ENCODE measurements at places on chromosomes 6 and 20.

- no peak for DNase-seq
These were observed 28.8 kb downstream of the METTL24 start for GRCh38 chr6:110329348-110329713.

- no peak for DNase-seq
These were observed 247.6 kb downstream of the PKHD1 start for GRCh38 chr6:51839726-51840374.

DNA sequence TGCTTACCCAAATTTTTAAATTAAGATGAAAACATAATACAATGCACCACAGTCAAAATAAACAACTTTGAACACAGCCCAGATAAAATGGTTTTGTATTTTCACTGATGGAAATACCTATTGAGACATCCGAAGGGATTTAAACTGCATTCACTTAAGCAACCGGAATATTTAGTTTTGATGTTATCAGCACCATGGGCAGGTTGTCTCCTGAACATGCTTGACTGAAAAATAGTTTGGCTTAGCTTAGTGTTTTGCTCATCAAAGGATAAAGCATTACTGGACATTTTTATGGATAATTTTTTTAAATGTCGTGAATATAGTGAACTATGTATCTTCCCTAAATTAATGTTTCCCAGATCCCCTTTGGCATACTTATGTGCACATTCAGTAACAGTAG, 177.5 kb downstream of the GJA1 start:
- no peak for DNase-seq

GRCh38 chr20:51750037-51750769, 18.0 kb downstream of the ATP9A start:
- DNase-seq, result peak; percentile 100

DNA sequence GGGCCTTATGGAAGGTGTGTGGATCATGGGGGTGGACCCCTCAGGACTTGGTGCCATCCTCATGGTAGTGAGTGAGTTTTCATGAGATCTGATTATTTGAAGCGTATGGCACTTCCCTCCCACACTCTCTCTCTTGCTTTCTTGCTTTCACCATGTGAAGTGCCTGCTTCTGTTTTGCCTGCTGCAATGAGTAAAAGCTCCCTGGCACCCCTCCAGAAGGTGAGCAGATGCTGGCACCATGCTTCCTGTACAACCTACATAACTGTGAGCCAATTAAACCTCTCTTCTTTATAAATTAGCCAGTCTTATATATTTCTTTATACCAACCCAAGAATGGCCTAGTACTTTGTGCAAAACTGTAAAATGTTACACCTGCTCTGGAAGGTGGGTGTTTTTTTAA, 396.8 kb upstream of the HS3ST5 start:
- DNase-seq, result no peak

DNA sequence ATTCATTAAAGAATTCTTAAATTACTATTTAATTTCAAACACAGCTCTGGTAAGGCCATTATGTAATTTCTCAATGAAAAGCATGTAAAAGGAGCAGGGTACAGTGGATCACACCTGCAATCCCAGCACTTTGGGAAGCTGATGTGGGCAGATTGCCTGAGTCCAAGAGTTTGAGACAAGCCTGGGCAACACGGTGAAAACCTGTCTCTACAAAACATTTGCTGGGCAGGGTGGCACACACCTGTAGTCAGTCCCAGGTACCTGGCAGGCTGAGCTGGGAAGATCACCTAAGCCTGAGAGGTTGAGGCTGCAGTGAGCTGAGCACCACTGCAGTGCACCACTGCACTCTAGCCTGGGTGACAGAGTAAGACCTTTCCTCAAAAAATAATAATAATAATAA, 37.4 kb downstream of the MDN1 start:
- DNase-seq, result no peak

GRCh38 chr20:59526242-59527225, 77.8 kb upstream of the PHACTR3 start:
- DNase-seq, result no peak

GRCh38 chr6:79071547-79071946, 6.5 kb downstream of the PHIP start:
- DNase-seq, result no peak

DNA sequence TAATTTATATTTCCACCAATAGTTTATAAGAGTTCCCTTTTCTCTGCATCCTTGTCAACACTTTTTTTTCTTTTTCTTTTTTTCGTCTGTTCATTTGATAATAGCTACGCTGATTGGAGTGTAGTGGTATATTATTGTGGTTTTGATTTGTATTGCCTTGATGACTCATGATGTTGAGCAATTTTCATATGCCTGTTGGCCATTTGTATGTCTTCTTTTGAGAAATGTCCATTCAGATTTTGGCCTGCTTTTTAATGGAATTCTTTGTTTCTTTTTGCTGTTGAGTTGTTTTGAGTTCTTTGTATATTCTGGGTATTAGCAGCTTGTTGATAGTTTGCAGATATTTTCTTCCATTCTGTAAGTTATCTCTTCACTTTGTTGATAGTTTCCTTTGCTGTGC, 773.4 kb downstream of the KIF16B start:
- DNase-seq, result peak; percentile 53

DNA sequence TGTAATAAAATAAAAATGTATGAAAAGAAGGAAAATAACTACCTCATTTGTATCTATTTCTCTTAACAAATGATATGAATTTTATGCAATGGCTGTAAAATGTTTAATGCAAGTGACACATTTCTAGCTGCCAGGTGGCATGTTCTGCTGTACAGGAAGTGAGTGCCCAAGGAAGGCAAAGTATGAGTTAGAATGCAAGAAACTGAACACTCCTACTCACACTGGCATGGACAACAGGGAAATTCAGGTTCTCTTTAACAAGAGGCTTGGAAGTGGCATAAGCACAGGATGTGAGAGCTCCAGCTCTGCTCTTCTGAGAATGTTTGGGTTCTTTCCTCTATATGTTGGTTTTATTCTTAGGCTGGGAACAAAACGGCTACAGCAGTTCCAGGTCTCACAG, 20.4 kb upstream of the LAMA4 start:
- no peak for DNase-seq

DNA sequence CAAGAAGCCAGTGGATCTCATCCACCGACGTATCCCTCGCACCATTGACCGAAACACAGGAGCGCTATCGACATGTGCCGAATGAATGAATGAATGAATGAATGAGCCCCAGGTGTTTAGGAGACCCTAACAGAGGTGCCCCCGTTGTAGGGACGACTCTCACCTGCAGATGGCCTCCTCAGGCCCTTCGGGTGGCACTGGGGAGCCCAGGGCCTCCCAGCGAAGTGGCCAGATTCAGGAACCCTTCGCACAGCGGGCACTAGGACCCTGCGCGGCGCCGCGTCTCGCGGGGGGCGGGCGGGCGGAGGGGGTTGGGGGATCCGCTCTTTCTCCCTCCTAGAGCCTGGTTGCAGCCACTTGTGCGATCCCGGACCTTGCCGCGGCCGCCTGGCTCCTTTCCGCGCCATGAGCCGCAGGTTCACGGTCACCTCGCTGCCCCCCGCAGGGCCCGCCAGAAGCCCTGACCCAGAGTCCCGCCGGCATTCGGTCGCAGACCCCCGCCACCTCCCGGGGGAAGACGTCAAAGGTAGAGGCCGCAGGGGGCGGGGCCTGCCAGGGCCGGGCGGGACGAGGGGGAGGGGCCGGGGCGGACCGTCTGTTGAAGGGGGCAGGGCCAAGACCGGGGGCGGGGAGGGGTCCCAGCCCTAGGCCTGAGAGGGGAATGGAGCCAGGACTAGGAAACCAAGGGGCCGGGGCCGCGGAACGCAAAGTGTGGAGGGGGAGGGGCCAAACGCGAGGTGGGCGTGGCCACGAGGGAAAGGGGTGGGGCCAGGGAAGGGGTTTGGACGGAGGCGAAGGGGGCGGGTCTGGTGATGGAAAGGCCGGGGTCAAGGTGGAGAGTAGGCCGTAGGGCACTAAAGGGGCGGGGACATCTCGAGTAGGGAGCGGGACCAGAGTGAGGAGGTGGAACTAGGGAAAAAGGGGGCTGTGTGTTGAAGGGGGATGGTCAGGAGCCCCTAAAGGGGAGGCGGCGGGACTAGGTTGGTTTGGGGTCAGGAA, 7.4 kb upstream of the SLC12A5 start:
- DNase-seq, result no peak

- DNase-seq, result no peak
These were observed 92.4 kb downstream of the COL9A1 start for GRCh38 chr6:70210462-70210861.

DNA sequence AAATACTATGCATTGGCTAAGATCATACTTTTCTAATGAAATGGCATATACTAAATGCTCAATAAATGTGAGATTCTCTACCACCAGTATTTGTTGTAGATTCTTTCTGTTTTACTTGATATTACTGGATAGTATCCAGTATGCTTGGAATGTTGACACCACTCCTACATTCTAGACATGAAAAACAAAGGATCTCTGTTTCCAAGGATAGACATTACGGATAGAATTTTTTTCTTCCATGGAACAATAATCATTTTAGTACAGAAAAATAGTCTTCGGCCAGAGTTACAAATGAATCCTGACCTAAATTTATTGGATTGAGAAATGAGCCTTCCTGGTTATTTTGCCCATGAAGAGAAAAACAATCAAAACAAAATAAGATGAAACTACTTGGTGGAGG, 258.2 kb upstream of the NT5E start:
- DNase-seq, result no peak

GRCh38 chr20:52779125-52779524, 193.0 kb upstream of the TSHZ2 start:
- DNase-seq, result no peak

DNA sequence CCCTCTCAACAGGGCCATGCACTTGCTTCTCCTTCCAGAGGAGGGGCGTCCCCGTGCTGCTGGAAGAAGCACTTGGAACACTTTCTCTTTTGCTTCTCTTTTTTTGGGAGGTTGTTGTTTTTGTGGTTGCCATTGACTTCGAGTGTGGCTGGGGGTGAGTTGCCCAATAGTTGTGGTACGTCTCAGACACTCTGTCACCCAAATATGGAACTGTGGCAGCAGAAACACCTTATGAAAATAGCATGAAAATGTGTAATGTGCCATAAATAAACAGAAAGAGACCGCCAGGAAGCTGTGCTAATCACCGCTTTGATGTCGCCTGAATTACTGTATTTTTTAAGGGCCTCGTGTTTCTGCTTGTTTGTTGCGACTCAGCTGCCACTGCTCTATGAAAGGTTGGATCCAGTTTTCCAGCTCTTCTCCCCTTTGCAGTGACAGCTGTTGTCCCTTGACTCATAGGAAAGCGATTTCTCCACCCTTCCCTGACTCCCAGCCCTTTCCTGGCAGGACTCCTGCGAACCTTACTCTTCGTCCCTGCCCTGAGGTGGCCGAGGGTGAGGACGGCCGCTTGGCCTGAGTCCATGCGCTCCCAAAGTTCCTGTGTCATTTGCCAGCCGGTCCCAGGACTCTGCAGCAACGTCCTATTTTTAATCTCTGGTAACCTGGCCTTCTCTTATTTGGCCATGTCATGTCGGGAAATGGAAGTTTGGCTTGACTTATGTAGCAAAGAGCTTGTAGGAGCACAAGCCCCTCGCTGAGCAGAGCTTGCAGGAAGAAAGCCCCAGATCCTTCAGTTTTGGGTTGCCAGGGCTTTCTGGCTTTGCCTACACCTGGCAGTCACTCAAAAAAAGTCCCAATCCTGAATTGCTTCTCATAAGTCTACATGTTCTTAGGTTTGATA, 694.6 kb downstream of the QKI start:
- no peak for DNase-seq

DNA sequence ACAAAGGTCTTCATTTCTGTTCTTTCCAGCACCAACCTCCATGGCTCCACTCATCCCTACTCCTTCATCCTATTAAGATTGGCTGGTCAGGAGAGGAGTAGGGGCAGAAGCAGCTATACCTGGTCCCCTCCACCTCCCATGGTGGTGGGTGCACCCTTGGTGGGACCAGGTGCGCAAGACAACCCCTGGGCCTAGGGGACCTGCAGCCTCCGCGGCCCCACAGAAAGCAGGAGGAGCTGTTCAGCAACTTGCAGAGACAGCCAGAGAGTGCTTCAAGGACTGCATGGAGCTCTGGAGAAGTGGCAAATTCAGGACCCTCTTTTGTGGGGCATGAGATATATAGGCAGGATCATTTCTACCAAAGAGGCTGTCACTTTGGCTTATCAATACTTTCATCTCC, 9.8 kb downstream of the ULBP2 start:
- DNase-seq, result no peak

GRCh38 chr6:33391922-33392594, 435 bp downstream of the KIFC1 start:
- DNase-seq, result no peak

GRCh38 chr6:139474145-139475108, 100.0 kb upstream of the CITED2 start:
- no peak for DNase-seq

GRCh38 chr20:19115581-19115980, 96.9 kb upstream of the SLC24A3 start:
- DNase-seq, result no peak

GRCh38 chr6:90464507-90464906, 122.4 kb downstream of the MAP3K7 start:
- no peak for DNase-seq

DNA sequence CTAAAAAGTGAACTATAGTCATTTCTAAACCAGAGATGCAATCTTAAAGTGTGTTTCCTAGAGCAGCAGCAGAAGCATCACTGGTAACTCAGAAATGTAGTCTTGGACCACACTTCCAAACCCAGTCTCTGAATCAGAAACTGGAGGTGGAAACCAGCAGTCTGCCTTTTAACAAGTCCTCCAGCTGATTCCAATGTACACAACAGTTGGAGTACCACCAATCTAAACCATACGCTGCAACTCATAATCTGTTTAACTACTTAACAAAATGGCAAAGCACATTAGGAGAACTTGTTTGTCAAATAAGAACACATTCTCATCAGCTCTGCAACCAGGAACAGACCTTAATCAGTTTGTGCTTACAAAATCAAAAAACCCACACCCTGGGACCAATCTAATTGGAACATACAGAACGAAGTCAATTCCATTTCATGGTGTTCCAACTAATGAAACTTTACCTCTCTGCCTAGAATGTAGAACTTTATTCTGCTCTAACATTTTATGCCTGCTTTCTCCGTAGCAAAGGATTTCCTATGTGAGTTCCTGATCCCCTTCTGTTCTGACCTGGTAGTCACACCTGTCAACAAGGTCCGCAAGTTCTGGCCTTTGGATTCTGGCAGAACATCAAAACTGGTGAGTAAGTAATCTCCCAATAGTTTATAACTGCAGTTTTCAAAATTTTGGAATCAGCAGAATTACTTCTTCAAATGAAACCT, 390.4 kb downstream of the HTR1B start:
- DNase-seq, result no peak

DNA sequence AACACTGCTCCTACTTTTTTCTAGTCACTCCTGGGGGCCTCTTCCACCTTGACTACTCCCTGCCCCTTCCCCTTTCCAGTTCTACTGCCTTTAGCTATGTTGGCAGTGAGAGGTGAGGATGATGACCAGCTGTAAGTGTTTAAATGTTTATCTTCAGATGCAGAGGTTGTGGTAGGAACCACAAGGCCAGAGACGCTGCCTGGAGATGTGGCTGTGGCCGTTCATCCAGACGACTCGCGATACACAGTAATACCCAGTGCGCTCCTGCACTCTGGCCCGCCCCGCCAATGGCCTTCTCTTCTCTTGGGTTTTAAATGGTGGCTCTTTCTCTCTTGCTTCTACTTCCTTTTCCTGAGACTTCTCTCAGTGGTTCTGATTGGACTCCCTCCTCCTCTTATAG, 4.6 kb downstream of the VARS2 start:
- DNase-seq, result no peak

- DNase-seq, result no peak
These were observed 585.2 kb downstream of the HAO1 start for GRCh38 chr20:7355051-7355450.

- DNase-seq, result no peak
These were observed 22.5 kb downstream of the ARHGAP40 start for GRCh38 chr20:38624084-38624483.

GRCh38 chr20:24468401-24469115, 871 bp upstream of the SYNDIG1 start:
- no peak for DNase-seq
